K562 (cell line): ENCODE measurements at places on chromosomes 11 and 22.
A peak's percentile ranks its signal among the peaks of the same experiment; 100 is the strongest.

GRCh38 chr11:64395545-64396078 is 36.6 kb downstream of the RPS6KA4 start:
- no peak for DNase-seq

GRCh38 chr11:19966441-19966840 is 193.8 kb downstream of the DBX1 start:
- no peak for DNase-seq

- DNase-seq, result no peak
These were observed 203.1 kb upstream of the CADM1 start for GRCh38 chr11:115707180-115707905.

GRCh38 chr22:45224988-45225731 is 15.5 kb downstream of the KIAA0930 start:
- no peak for DNase-seq

DNA sequence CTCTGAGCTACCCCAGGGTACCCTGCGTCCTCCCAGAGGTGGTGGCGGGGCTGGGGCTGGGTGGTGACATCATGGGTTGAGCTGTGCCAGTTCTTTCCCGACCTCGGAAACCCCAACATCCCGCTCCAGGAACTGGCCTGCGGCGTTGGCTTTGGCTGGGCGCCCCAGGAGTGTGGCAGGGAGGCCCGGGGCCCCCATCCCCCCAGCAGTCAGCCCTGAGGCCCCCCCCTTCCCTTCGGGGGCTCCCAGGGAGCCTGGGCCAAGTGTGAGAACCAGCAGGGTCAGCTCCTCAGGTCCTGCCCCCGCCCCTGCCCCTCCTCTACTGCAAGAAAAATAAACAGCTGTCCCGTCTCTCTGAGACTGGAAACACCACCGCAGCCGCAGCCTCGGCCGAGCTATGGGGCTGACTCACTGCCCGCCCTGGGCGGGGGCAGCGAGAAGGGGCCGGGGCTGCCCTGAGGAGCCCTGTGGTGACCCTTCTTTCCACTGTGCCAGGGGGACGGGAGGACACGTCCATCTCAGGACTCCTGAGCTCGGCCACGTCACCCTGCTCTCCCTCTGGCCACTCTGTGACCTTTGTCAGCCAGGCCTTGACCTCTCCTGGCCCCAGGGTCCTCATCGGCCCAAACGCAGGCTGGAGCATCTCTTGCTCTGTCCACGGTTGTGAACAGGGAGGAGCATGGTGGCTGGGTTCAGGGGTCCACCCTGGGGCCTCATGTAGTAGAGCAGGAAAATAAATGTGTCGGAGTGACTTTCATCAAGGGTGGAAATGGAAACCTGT is 73.4 kb downstream of the WNT7B start:
- DNase-seq, result no peak

GRCh38 chr11:103648054-103648453 is 388.4 kb upstream of the DDI1 start:
- no peak for DNase-seq

DNA sequence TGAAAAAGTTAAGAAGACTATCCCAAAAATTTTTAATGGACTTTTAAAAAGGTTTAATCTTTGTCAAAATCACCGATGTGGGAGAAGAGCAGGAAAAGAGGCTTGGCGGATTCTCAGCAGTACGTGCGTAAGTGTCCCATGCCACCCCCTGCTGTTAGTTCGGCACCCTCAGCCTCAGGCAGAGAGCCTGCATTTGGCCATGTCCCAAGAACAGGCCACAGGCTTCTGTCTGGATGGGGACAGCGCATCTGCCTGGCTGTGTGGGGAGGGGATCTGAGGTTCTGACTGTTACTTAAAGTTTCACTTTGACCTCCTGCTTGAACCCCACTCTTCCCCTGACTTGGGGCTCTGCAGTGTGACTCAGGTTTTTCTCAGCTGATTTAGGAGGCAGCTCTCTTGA is 35.3 kb downstream of the EXT2 start:
- DNase-seq, result no peak

- DNase-seq, result no peak
These were observed 29.8 kb downstream of the DUSP8 start for GRCh38 chr11:1542267-1542666.

DNA sequence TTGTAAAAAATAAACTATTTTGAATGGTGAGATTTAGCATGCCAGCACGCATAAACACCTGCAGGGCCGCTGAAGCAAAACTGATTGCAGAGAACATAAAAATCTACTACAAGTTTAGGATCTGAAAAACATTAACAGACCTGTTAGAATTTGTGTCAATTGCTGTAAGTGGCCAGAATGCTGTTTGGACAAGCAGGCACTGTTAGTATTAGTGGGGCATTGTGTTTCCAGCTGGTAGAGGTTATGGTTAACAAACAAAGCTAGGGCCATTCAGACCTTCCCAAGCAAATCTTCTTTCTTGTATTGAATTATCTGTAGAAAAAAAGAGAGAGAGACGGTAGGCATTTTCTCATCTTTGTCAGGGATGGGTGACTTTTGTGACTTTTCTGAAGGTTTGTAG is 57.6 kb upstream of the OLFML1 start:
- no peak for DNase-seq

GRCh38 chr11:131888230-131888855 is 517.9 kb downstream of the NTM start:
- DNase-seq, result no peak

- no peak for DNase-seq
These were observed 120.9 kb downstream of the ME3 start for GRCh38 chr11:86551288-86552092.

DNA sequence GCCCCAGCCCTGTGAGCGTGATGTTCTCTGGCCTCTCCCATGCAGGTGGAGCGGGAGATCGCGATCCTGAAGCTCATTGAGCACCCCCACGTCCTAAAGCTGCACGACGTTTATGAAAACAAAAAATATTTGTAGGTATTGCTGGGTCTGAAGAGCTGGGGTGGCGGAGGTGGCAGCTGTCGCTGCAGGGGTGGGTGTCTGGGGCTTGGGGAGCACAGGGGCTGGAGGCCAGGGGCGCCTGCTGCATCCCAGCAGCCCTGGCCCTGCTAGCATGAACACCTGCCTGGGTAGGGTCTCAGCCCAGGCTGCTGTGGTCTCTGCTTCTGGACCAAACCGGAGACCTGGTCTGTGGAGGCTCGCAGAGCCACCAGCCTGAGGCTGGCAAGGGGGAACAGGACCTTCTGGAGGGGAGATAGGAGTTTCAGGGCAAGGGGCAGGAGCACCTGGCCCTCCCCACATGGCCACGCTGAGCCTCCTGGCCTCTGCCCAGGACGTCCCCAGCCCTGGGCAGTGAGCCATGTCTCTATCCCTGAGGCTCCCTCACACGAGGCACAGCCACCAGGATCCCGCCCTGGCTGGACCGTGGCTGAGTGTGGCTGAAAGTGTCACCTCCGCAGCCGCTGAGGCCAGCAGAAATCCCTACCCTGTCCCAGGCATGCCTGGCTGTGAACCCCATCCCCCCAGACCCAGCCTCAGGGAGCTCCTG is 48.2 kb downstream of the MOB2 start:
- no peak for DNase-seq

GRCh38 chr11:76228071-76228874 is 22.0 kb upstream of the WNT11 start:
- DNase-seq, result no peak

GRCh38 chr11:17638311-17638710 is 81.1 kb upstream of the MYOD1 start:
- no peak for DNase-seq

DNA sequence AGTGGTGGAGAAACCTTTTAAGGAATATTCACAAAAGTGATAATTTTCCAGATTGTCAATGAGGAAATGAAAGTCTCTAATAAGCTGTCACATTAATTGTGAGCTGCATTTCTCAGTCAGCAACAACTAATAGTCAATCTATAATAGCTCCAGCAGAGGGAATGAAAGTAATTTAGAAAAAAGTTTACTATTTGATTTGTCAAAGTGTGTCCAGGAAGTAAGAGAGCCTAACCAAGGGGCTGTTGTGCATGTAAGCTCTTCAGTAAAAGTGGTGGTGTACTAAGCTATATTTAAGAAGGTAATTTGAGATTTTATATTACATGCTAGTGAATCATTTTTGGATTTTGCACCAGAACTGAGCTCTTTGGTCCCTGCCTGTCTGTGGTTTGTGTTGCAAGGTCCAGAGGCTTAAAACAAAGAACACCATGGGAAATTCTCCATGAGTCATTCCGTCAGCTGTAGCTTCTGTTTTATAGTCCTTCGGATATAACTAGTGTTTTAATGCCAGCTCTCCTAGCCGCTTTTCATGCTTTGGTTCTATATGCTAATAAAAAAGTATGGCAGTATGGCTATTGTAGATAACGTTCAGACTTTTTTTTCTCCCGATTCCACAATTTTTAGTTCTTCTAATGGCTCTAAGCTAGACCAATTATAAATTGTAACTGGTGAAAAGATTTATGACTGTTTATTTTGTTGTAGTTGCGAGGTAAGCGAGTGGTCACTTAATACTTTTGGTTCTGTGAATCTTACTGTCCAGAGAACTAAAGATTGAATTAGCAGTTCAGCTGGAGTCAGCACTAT is 64.6 kb downstream of the ARHGEF12 start:
- peak; percentile 34 for DNase-seq

GRCh38 chr11:125224391-125225021 is 60.0 kb downstream of the PKNOX2 start:
- DNase-seq, result peak; percentile 14

- no peak for DNase-seq
These were observed 10.4 kb upstream of the AHNAK start for GRCh38 chr11:62556875-62557631.

DNA sequence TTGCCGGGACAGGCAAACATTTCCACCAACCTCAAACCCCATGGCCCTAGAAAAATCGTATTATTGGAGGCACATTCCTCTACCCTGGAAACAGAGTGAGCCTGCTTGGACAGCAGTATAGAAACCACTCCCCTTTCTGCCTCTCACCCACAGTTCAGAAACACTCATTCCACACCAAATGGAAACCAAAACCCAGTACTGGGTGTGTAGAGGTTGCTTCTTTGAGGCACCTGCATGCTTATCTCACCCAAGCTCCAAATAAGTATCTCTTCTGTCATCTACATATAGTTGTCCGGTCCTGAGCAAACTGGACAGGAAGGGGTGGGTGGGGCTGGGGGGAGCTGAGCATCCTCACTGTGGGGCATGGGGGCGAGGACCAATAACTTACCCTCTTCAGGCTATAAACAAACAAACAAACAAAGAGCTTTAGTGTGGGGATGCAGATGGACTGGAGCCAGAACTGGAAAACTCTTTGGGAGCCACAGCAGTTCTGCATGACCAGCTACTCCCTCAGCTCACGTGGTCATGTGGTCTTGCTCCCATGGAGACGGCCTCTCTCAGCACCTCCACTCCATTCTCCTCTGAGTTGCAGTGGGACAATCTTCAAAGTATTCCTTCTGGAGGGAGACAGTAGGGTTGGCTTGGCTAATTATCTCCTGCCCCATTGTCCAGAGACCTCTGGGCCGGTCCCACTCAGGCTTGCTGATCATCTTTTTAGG is 1.0 kb upstream of the PLAAT2 start:
- no peak for DNase-seq

GRCh38 chr22:50627642-50628542 is at the start of gene ARSA:
Gene ARSA, minus strand, starts transcription at chr22:50628152. Its CDS starts 373 bp downstream, at chr22:50627779.
- DNase-seq, result peak; percentile 79

- DNase-seq, result no peak
These were observed at the start of gene GSTT4 for GRCh38 chr22:24005201-24005600. Gene GSTT4, minus strand, starts transcription at chr22:24005453. Its CDS starts 97 bp downstream, at chr22:24005356.

- DNase-seq, result no peak
These were observed 91.1 kb downstream of the MYO18B start for GRCh38 chr22:25833091-25833490.

GRCh38 chr22:27671413-27671935 is 130.1 kb downstream of the MN1 start:
- no peak for DNase-seq

- DNase-seq, result no peak
These were observed 40.2 kb upstream of the CCDC188 start for GRCh38 chr22:20191000-20191515.

DNA sequence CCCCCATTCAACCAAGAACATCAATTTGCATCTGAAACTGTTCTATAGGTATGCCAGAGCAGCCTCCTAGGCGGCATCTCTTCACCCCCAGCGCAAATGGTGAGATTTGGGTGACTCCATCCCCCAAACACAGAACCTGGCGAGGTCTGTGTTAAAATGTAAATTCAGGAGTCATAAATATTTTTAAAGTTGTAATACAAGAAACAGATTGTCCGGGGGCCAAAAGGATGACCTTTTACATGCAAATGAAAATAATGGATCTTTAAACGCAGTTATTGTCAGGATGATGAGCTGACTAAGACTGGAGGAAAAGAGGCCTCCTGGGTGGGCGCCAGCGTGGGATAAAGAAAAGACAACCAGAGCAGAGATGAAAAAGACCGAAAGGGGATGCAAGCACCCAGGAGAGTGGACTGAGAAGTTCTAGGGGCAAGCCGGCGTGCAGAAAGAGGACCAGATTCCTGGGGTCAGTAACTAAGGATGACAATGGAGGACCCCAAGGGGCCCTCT is 16.0 kb upstream of the ADA2 start:
- DNase-seq, result no peak

DNA sequence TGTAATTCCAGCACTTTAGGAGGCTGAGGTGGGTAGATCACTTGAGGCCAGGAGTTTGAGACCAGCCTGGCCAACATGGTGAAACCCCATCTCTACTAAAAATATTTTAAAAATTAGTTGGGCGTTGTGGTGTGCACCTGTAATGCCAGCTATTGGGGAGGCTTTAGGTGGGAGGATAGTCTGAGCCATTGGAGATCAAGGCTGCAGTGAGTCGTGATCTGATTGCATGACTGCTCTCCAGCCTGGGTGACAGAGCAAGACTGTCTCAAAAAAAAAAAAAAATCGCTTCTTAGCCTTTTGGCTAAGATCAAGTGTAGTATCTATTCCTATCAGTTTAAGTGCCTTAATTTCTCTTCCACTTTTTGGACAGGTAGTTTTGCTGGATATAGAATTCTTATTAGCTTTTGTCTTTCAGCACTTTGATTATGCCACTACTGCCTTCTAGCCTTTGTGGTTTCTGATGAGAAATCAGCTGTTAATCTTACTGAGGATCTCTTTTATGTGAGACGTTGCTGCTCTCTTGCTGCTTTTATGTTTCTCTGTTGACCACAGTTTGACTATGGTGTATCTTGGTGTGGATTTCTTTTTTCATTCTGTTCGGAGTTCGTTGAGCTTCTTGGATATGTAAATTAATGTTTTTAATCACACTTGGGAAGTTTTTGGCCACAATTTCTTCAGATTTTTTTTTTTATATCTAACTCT is 24.7 kb downstream of the CHEK1 start:
- DNase-seq, result no peak

GRCh38 chr11:108654994-108655631 is 9.8 kb upstream of the DDX10 start:
- peak; percentile 30 for DNase-seq

- no peak for DNase-seq
These were observed 24.9 kb downstream of the ART5 start for GRCh38 chr11:3616721-3617460.

GRCh38 chr22:28175730-28176492 is 256.9 kb upstream of the PITPNB start:
- no peak for DNase-seq
